ENCODE measurements at places on chromosomes 4 and X.

DNA sequence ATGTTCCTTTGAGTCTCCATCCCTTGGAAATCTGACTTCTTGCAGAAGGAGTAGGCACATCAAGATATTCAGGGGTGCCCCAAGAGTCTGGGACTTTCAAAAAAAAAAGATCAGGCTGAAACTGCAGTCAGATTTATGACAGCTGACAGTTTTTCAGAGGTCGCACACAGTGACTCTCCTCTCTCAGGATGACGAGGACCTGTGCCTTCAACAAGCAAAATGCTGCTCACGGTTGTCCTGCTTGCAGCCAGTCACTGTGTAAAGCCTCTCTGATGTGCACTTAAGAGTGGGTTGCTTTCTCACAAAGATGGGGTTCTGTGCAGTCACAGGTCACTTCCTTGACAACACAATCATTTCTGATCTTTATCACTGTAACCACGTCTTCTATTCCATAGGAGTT, 178.2 kb downstream of the PTTG2 start:
- no peak for DNase-seq

DNA sequence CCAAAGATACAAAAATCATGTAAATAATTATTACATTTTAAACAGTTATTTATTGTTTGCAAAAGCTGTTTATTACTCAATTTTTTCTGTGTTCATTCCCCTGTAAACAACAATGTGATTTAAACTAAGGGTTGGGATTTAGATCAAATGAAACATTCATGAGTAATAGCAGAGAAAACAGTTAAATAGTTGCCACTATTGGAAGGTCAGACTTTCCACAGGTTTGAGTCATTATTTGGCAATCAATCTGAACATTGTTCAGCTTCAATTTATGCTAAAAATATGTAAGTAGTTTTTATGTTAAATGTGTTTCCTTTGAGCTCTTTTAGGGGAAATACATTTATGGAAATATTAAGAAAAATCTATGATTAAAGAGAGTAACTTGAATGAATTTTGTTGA, 144.9 kb downstream of the STIM2 start:
- no peak for DNase-seq

DNA sequence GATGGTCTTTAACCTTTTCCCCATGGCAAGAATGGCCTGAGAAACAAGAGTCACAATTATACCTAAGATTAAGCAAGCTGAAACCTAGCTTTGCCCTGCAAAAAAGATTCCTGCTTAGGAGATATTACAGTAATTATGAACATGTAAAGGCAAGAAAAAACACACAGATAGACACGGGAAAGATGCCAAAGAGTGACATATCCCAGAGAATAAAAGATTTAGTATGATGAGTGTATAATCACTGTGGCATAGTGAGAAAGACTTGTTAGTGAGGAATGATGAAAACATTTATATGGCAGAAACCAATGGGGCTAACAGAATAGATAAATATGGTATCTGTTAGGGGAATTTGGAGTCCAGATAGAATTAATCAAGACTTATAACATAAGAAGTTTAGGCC, 29.6 kb upstream of the TASL start:
- no peak for DNase-seq

- no peak for DNase-seq
Observed at GRCh38 chr4:122612540-122612939, 8.3 kb downstream of the IL21 start.

- DNase-seq, result no peak
Observed at GRCh38 chrX:102995316-102995715, 58.2 kb downstream of the RAB40AL start.

DNA sequence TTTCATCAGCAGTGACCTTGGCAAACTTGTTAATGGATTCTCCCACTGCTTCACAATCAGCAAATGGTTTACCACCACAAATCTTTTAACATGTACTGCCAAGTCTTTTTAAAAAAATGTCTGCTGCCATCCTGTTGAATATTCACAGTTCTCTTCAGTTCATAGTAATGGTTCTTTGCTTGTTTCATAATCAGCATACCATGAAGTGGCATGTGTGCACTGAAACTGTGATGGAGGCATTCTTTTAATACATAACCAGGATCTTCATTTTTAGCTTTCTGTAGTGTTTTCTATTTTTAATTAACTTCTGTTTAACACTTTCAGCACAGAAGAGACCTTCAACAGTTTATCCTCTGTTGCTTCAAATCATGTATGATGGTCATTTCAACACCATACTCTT, 230.1 kb upstream of the ARSJ start:
- DNase-seq, result no peak

DNA sequence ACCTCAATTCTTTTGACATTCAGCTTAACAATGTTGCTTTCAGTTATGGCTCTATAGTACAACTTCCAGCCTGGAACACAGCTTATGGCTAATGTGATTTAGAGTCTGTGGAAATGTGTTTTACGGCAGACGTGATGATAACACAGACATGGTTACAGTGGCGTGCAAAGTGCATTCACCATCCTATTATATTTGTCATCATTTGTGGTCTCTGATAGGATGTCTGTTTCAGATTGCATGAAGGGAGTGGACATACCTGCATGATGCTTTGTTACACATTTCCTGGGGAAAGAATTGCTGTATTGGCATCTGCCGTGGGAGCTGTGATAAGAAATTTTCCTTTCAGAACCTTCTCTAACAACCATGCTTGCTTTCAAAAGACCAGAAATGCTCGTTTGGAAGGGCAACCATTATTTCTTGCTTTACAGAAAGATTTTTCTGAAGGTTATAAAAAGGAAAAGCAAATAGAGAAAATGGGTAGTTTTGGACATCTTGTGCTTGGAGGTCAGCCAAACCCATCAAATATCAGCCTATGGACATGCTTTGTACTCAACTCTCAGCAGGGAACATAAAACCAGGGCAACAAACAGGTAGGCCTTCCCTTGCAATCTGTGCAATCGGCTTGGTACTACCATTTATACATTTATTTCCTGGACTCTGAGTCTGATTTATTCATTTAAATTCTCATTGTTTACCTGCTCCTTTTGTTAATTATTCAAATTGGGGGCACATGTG, 273.9 kb downstream of the TLL1 start:
- DNase-seq, result no peak

GRCh38 chrX:3184176-3184930, 143.1 kb downstream of the ARSF start:
- DNase-seq, result no peak

- no peak for DNase-seq
Observed at GRCh38 chr4:52989865-52990264, 127.7 kb downstream of the RASL11B start.

DNA sequence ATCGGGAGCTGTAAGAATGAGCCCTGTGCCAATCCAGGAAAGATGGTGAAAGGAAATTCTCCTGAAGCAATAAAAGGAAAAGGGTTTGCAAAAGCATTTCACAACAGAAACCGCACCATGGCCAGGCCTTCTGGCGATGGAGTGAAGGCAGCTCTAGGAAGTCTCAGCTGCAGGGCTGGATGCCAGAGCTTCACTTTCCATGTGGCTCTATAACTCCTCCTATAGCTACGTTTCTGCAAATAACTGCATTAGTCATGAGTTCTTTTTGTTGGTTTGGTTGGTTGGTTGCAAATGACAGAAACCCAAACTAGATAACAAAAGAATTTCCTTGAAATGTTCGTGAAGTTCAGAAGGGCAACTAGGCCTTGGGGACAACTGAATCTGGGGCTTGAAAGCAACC, 84.6 kb downstream of the RELL1 start:
- no peak for DNase-seq

DNA sequence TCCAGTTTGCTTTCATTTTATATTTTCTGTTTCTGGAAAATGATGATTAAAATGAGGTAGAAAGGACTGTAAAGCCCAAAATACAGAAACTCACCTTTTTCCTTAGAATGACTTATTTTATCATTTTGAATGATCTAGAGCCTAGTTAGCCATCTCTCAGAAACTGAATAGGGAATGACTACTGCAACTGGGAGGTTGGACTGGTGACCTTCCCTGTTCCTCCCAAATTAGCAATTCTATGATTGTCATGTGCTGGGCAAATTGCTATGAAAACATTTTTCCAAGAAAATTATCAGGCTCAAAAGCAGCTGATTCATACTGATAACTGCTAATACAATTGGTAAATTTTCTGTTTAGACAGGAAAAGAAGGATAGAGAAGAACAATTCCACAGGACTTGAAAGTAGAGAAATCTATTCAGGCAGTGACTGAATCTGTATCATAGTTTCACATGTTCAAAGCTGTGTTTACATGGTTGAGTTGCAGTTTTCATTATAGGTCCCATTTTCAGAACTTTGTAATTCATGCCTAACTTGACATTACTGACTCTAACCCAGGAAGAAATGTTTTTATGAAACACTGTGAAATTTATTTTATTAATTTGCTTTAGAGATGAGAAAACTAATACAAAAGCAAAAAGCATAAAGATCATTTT, 43.4 kb upstream of the SEC24B start:
- no peak for DNase-seq

Measured in activated CD8-positive, alpha-beta memory T cell treated with anti-CD3 and anti-CD28 coated beads for 4 hours (primary cell).